ENCODE measurements at places on chromosomes 1 and 21. TPM values are rescaled to one million over a fixed set of nuclear protein-coding genes. Genes with fewer than 3 reads are reported as not detected.

DNA sequence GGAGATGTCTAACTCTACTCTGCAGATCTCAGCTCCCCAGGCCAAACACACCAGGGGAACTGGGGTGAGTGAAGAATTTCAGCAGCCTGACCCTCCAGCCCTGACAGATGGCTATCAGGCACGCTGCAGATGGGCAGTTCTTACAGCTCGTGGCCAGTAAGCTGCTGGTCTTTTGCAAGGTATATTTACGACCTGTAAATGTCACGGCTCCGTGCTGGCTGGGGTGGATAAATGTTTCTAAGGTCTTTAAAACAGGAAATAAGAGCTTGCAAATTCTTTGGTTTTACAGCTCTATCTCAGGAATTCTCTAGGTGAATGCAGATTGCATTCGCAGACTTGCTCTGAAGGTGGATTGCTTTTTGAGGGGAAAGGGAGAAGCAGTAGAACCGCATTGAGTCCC is 10.1 kb downstream of the DOP1B start:
- no peak for DNase-seq

The LMO4 gene
- total RNA-seq, result 46.6 TPM

- DNase-seq, result no peak
Measured at GRCh38 chr1:177945943-177946650, 23.8 kb downstream of the SEC16B start.

DNA sequence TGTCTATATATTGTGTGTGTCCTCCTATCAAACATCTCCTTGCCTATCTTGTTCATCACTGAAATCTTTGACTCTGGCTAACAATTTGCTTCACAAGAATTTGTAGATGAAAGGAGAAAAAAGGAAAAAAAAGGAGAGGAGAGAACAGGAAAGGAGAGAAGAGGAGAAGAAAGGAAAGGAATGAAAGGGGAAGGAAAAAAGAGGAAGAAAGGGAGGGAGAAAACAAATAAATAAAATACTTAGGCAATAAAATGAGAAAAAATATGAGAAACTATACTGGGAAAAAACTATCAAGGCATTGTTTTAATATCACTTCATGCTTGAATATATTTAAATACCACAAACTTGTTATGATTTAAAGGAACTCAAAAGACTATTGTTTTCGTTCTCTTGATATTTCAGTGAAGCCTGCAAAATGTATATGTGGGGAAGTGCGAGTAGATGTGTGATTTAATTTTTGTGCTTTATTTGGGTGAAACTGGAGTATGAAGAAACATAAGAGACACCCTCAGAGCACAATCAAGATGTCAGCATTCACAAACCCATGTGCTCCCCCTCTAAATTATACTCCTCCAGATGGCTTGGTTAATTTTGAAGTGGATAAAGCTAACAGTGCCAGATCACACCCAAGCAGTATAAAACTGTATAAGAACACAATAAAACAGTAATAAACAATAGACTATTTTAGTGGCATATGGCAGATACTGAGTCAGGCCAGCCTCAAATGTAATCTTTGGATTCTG is 205.7 kb upstream of the SAMSN1 start:
- DNase-seq, result no peak

DNA sequence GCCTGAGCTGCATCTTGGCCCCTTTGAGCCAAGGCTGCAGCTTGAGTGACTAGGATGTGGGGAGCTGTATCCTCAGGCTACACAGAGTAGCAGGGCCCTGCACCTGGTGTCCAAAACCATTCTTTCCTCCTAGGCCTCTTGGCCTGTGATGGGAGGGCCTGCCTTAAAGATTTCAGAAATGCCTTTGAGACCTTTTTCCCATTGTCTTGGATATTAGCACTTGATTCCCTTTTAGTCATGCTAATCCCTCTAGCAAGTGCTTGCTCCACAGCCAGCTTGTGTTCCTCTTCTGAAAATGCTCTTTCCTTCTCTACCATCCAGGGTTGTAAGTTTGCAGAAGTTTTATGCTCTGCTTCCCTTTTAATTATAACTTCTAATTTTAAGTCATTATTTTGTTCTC is 21.7 kb upstream of the KIRREL1 start:
- no peak for DNase-seq

GRCh38 chr1:112196008-112196588 is 199.9 kb upstream of the CTTNBP2NL start:
- no peak for DNase-seq

Data from thoracic aorta (tissue), 2 donors.